ENCODE measurements at places on chromosomes 4 and X.

DNA sequence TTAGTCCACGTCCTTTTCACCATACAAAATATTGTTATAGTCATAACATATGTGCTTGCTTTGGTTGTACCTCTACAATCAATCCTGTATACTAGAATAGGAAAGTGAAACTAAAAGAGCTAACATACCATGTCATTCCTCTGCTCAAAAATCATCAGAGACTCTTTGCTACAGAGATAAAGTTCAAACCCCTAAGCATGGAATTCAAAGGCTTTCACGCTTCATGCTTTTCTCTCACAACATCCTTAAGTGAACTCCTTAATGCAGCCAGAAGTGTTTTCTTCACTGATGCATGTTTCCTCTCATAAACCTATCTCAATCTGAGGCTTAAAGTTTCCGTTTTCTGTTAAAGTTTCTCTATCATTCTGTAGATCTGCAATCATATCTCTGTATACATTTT lies 744.6 kb upstream of the IGFBP7 start:
- DNase-seq: no peak

DNA sequence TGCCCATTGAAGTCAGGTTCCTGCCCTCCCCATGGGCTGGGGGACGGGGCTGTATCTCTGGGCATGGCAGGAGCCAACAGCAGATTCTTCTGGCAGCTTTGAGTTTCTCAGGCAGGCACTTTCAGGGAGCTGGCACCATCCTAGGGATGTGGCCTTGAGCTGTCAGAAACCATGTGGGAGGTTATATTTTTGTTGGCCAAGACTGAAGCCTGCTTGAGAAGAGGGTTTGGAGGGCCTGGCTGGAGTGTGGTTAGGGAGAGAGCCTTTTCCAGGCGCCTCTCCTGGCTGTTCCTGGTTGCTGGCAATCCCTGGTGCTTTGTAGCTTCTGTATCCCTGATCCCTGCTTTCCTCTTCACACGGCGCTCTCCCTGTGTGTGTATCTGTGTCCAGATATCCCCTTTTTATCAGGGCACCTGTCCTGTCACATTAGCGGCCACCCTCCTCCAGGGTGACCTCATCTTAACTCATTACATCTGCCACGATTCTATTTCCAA lies 30.6 kb upstream of the SORCS2 start:
- no peak for DNase-seq

- DNase-seq: no peak
Measured at GRCh38 chr4:65665771-65666523, 4.3 kb downstream of the EPHA5 start.

GRCh38 chrX:1355131-1356046 lies 18.8 kb downstream of the IL3RA start:
- no peak for DNase-seq

GRCh38 chr4:120316416-120316815 lies 249.8 kb upstream of the MAD2L1 start:
- no peak for DNase-seq

DNA sequence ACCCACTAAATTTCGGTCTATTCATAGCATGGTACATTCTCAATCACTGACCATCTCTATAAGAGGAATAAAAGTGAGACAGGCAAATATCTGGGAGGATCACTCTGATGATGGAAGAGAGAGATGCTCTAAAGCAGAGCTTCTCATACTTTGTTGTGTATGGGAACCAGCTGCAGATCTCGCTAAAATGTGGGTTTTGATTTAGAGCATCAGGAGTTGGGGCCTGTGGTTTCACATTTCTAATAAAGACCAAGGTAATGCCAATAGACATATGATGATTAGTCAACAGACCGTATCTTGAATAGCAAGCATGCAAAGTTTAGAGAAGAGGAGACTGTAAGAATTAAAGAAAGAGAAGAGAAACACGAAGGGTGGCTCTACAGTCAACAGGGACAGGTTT lies 107.4 kb upstream of the FTHL17 start:
- no peak for DNase-seq

GRCh38 chr4:41991916-41992767 lies 1.8 kb downstream of the SLC30A9 start:
- DNase-seq: no peak

All from D721Med (cell line).